Stimulated activated CD8-positive, alpha-beta memory T cell treated with anti-CD3 and anti-CD28 coated beads, Interleukin-7, amount 100 ng/mL, for 1 hour (primary cell): ENCODE measurements at places on chromosomes 2 and 18.

- DNase-seq, result no peak
These were observed 936.0 kb downstream of the CNTNAP5 start for GRCh38 chr2:124961132-124961531.

GRCh38 chr18:56967035-56967434 is 179.9 kb upstream of the BOD1L2 start:
- DNase-seq, result no peak

DNA sequence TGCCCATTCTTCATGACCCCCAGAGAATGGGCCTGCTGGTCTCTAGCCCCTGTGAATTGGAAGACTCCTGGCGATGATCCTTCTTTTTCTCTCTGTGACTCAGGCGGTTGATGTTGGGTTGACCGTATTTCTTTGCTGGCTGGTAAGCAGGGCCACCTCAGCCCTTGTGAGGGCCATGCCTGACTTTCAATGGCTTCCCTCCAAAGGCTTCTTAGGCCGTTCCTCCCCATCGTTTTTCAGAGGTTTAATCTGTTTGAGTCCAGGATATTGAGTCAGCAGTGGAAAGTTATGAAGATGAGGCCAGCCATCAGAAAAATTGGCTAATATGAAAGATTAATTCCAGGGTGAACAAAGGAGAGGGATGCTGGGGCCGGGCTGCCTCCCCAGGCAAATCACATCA is 13.6 kb downstream of the HPCAL1 start:
- no peak for DNase-seq

DNA sequence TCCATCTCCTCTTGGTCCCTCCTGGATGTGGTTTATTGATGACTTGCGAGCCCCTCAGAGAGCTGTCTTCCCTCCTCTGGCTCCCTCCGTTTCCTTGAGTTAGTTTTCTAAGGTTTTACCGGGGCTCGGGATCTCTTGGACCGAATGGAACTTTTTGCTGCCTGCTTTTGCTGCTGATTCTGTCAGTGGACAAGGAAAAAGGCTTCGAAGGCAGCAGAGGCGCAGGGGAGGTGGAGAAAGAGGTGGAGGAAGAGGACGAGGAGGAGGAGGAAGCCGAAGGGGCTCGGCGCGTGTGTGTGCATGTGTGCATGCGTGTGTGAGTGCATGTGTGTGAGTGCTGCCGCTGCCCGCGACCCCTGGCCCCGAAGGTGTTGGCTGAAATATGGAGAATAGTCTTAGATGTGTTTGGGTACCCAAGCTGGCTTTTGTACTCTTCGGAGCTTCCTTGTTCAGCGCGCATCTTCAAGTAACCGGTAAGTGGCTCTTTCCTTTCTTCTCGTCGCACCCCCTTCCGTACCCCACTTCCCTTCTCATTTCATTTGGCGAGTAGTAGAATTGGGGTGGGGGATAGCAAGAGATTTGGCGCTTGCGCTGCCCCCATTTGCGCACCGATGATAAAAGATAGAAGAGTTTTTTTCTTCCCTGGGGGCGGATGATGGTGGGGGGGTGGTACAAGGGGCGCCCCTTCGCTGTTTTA is 557 bp downstream of the DCC start:
- DNase-seq, result no peak

DNA sequence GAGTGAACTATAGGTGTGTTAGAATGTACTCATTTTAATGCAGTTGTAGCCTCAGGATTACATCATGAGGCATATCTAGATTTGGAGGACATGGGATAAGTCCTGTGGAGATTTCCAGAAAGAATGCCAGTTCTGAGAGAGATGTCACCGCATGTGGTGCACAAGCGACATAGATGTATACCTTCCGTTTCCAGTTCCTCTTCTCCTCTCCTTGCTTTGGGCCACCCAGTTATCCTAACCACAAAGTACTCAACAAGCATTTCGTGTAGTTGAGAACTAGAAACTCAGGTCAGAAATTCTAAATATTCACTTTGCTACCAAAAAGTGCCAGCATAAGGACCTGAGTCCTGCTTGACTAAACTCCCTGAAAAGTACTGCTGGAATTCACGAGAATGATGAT is 66.5 kb downstream of the KCTD18 start:
- DNase-seq, result no peak

DNA sequence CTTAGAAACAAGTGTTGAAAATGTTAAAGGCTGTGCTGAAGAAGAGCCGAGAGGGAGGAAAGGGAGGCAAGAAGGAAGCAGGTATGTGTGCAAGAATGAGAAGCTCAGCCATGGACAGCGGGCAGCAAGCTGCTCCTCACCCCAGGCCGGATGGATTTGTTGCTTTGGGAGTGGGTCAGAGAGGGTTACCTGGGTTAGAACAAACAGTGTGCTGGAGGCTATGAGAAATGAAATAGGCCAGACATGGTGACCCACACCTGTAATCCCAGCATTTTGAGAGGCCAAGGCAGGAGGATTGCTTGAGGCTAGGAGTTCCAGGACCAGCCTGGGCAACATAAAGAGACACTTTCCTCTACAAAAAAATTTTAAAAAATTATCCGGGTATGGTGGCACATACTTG is 97.5 kb downstream of the TANC1 start:
- no peak for DNase-seq

- no peak for DNase-seq
These were observed 398.0 kb downstream of the CDH2 start for GRCh38 chr18:27778925-27779324.

DNA sequence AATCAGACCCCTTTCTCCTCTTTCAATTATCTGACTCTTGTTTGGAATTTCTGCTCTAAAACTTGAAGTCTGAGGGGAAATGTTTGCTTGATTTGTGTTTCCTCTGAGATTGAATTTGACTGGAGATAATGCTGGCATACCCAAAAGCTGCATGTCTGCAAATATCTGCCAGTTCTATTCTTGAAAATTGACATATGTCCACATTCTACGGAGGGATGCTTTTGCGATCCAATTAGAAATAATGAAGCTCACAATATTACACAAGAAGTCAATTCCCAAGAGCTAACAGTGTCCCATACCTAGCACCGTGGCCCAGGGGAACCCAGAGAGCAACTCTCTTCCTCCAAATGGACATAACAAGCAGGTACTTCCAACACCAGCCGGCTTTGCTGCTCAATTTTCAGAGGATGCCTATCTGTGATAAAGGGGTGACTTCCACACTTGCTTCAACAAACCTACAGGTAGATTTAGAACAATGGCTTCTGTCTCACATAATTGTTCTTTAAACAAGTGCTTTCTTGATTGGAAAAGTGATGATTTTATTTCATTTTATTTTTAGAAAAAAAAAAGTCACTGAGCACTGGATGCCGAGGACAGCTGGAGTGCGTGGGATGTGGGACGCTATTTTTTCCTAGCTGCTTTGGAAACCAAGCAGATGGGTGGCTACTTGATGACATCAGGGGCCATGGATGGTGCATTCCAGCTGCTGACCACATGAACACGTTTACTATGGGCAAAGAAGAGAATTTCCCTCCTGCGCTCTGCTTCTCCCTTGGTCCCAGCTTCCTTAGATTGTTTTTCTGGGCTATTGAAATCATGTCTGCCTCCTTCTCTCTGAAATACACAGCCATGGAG is 488.9 kb downstream of the RNF144A start:
- no peak for DNase-seq

GRCh38 chr18:27075828-27076227 is 109.3 kb downstream of the CHST9 start:
- no peak for DNase-seq
